ENCODE measurements at places on chromosomes 4 and X.
A peak's percentile ranks its signal among the peaks of the same experiment; 100 is the strongest.

- no peak for DNase-seq
Observed at GRCh38 chr4:40924096-40924792, 174.5 kb downstream of the NSUN7 start.

DNA sequence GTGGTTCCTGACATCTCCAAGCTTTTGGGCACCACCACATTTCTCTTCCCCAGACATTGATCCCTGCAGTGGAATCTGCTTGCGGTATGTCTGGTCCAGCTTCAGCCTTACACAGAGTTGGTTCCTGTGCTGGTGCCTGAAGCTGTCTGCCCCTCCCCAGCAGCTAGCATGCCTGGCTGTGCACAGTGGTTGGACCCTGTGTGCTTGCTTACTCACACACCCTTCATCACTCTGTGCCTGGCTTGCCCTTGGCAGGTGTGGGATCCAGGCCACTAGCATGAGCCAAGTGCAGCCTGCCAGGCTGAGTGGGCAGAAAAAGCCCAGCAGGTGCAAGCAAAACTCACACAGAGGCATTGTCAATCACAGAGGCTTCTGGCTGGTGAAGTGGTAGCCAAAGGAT, 473.8 kb downstream of the ACTRT1 start:
- no peak for DNase-seq

GRCh38 chrX:123738378-123738940, 5.6 kb upstream of the THOC2 start:
- no peak for DNase-seq

- DNase-seq: no peak
Observed at GRCh38 chrX:119398974-119399771, at the start of gene SLC25A43. TSS of gene SLC25A43 (plus strand) at chrX:119399336. CDS start at chrX:119399404, 68 bp downstream.

DNA sequence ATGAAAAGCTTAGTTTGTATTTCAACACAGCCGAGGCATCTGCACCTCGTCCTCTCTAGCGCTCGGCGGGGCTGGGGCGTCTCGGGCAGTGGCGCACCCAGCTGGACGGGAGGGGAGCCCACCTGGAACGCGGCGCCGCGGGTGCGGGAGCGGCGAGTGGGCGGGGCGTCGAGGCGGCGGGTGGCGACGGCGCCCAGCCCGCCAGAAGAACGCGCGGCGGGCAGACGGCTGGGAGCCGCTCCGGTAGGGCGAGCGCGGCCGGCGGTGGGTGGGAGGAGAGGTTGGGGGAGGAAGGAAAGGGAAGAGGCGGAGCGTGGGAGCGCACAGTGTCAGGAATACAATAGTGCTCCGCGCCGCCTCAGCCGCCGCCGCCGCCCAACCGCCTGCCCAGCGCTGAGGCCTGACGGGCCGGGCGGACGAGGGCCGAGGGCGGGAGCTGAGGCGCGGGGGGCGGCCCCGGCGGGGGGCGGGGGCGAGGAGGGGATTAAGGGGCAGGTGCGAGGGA, at the start of gene JADE3:
Gene JADE3 (plus strand): TSS at position 324 of the 505 bp plus-strand sequence. CDS start 72,474 bp downstream, outside the sequence.
- DNase-seq: no peak

- peak; percentile 32 for DNase-seq
Observed at GRCh38 chr4:52914051-52914605, 52.0 kb downstream of the RASL11B start.

DNA sequence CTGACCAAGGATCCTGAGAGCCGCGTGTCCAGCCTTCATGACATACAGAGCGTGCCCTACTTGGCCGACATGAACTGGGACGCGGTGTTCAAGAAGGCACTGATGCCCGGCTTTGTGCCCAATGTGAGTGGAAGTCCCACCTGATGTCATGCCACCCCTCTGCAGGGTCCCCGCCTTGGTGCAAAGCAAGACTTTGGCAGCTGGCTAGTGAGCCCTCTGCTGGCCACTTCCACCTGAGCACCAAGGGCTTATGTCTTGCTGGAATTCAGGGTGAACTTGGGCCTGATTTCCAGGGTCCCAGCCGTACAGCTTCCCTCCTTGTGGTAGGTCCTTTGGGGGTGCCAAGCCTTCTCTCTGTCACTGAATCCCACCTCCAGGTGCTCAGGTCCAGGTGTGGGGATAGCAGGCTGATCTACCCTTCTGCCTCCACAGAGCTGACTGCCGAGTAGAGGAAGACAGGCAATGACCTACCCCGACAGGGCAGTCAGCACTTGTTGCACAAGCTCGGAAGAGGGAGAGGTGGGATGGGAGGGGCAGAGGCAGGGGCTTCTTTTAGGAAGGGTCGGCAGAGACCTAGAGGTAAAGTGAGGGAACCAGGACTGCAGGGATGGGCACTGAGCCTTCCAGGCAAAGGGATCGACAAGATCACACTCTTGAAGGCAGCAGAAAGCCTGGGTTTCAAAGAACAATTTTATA, 248.1 kb downstream of the EVC2 start:
- DNase-seq: no peak

GRCh38 chr4:152398060-152398459, 137.8 kb downstream of the FBXW7 start:
- DNase-seq: no peak

- no peak for DNase-seq
Observed at GRCh38 chrX:48611703-48612102, 14.4 kb downstream of the WDR13 start.

- DNase-seq: no peak
Observed at GRCh38 chr4:184805462-184806228, 20.1 kb downstream of the ACSL1 start.

DNA sequence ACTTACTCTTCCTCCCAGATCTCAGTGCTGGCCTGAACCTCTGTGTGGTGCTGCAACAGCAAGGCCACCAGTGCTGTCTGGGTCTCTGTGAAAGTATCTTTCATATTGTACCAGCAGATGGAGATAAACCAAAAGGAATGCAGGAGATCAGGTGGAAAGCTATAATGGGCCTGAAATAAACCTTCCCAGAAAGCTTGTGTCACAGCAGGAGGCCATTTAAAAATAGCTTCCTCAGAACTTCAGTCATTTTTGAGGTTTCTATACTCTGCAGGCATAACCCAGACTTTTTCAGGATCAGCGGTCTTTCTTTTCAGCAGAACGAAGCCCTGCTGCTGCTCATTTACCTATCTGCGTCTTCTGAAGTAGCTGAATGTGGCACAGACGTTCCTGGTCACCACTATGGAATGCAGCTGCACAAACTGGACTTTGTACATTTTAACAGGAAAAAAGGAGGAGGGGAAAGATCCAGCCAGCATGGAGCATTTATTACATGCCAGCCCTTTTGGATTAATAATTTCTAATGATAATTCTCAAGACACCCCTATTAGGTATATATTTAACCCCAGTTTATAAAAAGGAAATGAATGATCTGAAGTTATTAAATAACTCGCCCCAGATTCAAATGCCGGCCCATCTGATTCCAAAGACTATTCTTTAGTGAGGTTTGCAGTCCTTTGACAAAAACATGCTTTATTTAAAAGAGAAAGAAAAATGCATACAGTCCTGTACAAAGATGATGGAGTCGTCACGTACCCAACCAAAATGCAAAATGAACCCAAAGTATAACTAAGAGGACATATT, 119.7 kb downstream of the NFKB1 start:
- peak; percentile 72 for DNase-seq

GRCh38 chr4:153533387-153533786, 67.2 kb downstream of the TMEM131L start:
- DNase-seq: no peak

DNA sequence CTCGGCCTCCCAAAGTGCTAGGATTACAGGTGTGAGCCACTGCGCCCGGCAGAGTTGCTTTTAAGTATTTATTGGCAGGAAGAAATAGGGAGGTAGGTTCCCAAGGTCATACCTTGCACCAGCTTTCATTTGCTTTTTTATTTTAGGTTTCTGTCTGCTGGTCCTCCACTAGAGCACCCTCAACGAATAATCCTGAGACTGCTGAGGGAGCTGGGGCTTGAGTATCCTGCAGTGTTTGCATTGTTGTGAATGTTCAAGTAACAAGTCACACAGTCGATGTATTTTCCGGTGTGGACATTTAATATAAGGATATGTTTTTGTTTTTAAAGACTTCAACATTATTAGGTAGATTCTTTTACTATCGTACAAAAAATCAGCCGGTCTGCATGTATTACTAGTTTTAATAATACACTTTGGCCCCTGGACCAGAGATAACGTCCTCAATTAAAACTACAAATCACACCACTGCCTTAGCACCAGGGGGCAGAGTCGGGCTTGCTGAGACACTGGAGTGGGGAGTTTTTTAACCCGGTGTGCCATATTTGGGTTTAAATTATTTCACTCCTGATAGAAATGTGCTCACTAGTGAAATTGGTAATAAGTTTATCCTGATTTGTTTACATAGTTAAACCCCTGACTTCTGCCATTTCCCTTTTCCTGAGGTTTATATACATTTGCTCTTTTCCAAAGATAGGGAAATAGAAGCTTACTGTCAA, 11.6 kb downstream of the SMIM20 start:
- no peak for DNase-seq

DNA sequence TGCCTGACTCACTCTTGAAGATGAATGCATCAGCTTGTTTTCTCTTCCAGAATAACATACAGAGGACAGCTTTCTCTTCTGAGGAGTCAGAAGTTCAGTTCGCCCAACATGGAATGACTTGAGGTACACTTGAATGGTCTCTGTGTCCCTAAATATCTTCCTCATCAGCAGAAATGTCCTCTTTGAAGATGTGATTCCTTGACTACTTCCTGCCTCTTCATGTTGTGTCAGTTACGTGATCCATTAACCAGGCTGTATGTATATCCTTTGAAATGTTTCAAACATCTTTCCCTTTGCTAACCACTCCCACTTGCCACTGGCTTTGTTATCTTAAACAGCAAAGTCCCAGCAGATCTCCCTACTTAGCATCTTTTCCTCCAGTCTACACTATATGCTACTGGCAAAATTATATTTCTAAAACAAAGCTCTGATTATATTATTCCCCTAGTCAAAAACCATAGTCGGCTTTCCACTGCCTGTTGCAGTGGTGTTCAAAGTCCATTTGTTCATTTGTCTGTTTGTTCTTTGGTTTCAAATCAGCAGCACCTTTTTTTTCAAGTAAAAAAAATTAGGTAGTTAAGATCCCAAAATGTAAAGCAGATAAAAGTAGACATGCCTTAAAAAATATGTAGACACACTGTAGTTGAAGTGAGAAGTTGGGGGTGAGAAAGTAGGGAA, 82.1 kb upstream of the PAK3 start:
- DNase-seq: no peak

DNA sequence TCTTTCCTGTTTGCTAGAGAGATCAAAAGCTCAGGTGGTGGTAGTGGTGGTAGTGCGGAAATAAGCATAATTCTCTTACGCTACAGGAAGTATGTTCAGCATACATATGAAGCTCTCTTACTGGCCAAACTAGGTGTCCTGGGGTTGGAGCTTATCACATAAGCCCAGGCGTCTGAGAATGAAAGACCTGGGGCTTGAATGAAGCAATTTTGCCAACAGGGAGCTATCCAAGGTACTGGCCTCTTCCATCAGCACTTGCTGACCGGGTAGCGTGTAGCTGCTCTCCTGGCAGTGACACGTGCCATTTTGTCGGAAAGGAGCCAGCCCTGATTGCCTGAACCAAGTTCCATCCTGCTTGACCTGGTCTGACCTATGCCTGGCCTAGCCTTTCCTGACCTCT, 65.9 kb upstream of the HPF1 start:
- DNase-seq: peak; percentile 35

- DNase-seq: no peak
Observed at GRCh38 chrX:132561974-132562373, 73.1 kb upstream of the MBNL3 start.

- no peak for DNase-seq
Observed at GRCh38 chr4:76201276-76201675, 12.3 kb downstream of the SCARB2 start.

- DNase-seq: no peak
Observed at GRCh38 chr4:8058031-8058479, 100.6 kb downstream of the ABLIM2 start.

DNA sequence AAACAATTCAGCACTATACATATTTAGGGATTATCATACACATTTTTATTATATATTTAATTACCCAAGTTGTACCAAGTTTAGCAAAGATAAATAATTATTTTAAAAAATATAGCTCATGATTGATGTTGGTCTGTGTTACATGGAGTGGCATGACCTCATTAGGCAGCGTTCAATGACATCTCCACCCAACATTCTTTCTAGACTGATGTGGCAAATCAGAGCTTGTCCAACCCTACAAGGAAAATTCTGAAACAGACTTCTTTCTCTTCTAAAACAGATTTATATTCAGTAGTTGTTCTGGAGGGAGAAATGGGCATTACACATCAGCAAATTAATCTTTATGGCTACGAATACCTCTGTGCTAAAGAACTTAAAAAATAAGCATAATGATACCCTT, 189.7 kb downstream of the PDGFC start:
- no peak for DNase-seq

DNA sequence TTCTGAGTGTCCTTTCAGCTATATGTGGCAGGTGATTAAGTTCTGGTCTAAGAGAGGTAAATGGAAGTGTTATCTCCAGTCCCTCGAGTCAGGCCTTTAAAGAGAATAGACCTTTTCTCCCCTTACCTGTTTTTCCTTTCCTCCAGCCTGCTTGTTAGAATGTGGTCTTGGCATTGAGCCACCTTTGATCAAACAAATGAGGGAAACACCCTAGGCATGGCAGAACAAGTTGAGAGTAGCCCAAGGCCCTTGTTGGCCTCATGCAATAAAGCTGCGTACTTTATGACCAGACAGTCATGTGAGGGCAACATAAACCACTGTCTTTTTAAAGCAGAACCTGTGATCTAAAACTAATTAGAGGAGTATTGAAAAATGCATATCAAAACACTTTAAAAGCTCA, 13.2 kb upstream of the IL13RA2 start:
- DNase-seq: no peak
